ENCODE measurements at places on chromosomes 7 and 10.

DNA sequence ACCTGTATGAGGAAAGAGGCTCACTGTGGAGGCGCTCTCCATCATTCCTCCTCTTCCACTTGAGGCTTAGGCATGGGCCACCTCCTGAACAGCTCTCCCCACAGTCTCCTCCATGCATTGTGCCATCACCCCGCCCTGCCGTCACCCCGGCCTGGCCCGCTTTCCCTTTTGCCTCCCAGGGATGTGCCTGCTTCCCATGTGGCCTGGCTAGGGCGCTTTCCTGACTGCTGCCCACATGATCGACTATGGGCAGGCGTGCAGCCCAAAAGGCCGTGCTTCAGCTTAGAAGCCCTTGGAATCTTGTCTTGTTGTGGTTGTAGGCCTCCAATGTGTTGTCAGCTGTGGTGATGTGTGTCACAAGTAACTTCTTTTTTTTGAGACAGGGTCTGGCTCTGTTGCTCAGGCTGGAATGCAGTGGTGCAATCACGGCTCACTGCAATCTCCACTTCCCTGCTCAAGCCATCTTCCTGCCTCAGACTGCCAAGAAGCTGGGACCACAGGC lies 1.8 kb upstream of the ACTR3C start:
- DNase-seq: no peak

DNA sequence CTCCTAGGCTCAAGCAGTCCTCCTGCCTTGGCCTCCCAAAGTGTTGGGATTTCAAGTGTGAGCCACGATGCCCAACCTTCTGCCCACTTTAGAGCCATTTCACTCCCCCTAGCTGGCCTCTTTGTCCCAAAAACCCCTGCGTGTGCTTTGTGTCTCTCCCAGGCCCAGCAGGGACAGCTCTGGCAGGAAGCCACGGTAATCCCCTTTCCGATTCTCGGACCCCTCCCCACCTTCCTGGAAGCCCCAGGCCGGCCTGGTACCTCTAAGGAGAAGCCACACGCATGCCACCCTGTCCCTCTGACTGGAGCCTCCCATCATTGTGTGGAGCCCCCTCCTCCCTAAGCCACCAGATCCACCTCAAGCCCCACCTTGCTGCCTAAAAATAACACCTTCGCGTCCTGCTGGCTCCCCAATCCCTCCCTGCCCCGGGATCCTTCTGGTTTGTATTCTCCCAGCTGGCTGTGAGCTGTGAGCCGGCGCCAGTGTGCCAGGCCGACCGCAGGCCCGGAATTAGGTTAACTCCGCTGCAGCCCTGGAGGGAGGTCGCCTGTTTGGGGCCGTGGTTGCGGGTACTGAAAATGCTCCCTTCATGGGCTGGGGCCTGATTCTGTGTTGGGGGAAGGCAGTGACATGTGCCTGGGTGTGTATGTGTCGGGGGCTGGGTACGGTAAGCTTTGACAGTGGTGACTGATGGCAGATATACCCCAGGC lies 16.4 kb upstream of the SRRM3 start:
- peak; percentile 58 for DNase-seq

GRCh38 chr7:149147072-149147751 lies at the start of gene ZNF398:
Gene ZNF398, plus strand, starts transcription at chr7:149147453. Its CDS starts 290 bp downstream, at chr7:149147743.
- DNase-seq: no peak

DNA sequence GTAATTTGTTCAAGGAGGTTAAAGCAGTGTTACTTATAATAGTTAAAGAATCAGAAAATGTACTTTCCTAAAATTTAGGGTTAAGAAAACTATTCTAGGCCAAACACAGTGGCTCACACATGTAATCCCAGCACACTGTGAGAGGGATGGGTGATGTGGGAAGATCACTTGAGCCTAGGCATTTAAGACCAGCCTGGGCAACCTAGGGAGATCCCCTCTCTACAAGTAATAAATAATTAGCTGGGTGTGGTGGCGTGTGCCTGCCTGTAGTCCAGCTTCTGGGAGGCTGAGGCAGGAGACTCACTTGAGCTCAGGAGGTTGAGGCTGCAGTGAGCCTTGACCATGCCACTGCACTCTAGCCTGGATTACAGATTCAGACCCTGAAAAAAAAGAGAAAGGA lies 3.6 kb upstream of the STEAP2 start:
- DNase-seq: no peak

- DNase-seq: peak; percentile 11
These were observed 45.8 kb downstream of the THSD7A start for GRCh38 chr7:11786186-11786585.

DNA sequence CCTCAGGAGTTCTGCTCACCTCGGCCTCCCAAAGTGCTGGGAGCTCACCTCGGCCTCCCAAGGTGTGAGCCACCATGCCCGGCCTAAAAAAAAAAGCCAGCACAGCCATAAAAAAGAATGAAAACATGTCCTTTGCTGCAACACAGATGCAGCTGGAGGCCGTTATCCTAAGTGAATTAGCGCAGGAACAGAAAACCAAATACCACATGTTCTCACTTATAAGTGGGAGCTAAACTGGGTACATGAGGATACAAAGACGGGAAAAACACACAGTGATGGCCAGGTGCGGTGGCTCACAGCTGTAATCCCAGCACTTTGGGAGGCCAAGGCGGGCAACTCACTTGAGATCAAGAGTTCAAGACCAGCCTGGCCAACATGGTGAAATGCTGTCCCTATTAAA lies 20.9 kb downstream of the PSPH start:
- DNase-seq: no peak

- DNase-seq: no peak
These were observed 228.6 kb downstream of the FGFR2 start for GRCh38 chr10:121369616-121370015.

GRCh38 chr7:158329686-158330085 lies 257.9 kb downstream of the PTPRN2 start:
- no peak for DNase-seq

GRCh38 chr7:20998309-20998708 lies 211.6 kb upstream of the SP8 start:
- no peak for DNase-seq

DNA sequence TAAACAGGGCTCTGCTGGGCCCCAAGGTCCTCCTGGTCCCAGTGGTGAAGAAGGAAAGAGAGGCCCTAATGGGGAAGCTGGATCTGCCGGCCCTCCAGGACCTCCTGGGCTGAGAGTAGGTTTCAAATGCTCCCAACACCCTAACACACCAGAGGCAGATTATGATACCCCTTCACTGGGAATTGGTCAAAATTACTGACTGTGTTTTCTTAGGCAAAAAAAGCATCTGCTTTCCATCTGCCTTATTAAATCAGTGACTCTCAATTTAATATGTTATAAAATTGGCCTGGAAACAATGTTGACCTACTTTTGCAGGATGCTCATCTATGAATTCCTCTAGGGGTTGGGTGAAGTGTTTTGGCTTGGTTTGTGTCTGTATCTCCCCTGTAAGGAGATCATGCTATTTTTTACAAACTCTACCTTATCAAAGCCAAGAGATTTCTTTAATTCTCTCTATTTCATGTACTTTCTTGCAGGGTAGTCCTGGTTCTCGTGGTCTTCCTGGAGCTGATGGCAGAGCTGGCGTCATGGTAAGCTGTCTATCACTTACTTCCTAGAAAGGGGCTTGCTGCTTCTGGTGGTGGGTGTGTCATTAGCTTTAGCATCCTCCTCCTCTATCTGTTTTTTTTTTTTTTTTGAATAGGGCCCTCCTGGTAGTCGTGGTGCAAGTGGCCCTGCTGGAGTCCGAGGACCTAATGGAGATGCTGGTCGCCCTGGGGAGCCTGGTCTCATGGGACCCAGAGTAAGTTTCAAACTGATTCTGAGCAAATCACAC lies 15.9 kb downstream of the COL1A2 start:
- no peak for DNase-seq

- DNase-seq: peak; percentile 27
These were observed 27.0 kb downstream of the RAPGEF5 start for GRCh38 chr7:22329816-22330524.

- no peak for DNase-seq
These were observed 483.9 kb downstream of the HTR7 start for GRCh38 chr10:90373911-90374310.

DNA sequence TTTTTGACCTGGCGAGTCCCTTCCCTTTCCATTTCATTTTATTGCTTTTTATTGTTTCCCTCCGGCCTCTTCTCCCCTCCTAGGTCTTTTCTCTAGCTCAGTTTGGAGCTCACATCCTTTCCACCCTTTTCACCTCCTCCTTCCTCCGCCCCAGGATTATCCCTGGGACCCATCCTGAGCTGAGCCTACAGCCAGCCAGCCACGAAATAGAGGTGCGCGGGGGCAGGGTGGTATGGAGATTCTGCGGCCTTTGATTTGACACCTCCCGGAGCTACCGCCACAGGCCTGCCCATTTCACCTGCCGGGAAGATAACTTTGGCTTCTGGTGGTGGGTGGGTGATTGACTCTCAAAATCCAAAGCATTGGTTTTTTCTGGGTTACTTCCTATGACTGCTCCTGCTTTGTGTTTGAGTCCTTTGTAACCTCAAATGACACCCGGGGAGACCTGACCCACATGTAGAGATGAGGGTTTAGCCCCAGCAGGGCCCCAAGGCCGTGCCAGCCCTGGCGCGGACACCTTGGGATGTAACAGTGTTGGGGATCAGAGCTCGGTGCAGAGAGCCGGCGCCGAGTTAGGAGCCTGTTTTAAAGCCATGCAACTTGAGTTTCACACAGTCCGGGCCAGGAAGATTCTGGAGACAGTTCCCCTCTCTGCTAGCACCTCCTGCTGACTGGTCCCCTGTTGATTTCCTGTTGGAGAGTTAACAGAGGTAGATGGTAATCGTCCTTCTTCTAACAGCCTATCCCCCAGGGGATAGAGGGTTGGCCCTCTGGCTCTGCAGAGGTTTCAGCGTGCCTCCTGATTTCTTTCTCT lies 1.5 kb downstream of the DUSP5 start:
- no peak for DNase-seq

DNA sequence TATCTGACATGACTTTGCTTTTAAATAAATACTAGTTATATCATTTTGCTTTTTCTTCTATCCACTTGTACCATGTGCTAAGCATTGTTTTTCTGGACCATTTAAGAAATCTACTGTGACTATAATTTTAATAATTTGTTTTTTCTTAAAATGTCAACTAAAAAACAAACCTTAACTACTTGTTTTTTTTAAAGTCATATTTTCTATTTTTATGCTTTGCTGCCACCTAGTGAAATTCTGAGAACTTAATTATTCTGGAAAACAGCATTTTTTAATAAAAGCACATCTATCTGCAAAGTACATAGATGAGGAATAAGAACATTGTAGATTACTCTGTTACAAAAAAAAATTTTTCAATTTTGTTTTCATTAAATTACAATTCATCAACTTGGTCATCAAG lies 47.4 kb downstream of the ORC5 start:
- DNase-seq: peak; percentile 51

DNA sequence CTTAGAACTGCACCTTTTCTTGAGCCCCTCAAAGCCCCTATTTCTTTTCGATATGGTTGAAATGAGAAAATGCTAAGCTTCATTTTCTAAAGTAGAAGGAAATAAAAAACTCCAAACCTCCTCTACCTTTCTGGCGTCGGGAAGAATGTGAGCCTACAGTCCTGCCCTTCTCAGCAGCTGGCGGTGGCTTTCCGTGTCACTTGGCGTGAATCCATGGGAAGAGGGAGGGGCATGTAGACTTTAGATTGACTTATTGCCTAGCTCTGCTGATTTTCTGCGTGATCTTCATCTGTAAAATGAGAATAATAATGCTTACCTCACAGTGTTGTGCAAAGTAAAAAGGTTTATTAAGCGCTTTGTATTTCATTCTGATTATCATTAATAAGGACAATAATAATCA lies 35.0 kb downstream of the PRR15 start:
- no peak for DNase-seq

GRCh38 chr10:65413001-65413400 lies 1512.8 kb upstream of the LRRTM3 start:
- DNase-seq: peak; percentile 64

DNA sequence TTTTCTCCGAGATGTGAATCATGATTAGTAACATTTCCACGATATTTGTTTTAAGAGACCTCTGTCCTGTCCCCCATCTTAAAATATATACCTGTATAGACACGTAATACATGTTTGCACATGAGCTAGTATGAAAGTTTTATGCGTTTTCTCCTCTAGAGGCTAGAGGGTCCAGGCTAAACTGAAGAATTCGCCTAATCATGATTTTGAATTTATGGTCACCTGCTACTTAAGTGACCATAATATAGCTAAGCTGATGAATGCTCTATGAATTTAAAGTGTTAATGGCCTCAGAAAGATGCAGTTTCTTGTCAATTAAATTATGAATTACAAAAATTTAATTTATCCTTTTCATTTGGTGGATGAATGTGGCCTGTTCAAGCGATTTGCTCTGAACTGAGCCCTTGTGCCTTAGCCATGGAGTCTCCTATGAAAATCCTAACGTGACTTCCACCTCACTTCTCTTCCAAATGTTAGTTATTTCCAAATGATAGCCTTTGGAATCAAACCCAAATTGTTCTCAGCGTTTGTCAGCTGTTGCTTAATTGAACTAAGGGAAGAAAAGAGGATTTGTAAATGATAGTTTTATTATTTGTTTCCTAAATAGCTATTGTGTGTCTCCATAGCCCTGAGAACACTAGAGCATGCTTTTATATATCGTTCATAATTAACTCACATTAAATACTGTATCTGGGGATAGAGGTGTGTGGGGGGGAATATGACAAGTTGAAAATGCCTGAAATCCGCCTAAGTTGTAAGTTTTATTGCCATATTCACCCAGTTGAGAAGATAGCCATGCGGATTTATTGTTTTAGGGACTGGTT lies 2.3 kb downstream of the CELF2 start:
- DNase-seq: peak; percentile 48

GRCh38 chr10:91220954-91221675 lies 652 bp downstream of the PCGF5 start:
- peak; percentile 6 for DNase-seq

DNA sequence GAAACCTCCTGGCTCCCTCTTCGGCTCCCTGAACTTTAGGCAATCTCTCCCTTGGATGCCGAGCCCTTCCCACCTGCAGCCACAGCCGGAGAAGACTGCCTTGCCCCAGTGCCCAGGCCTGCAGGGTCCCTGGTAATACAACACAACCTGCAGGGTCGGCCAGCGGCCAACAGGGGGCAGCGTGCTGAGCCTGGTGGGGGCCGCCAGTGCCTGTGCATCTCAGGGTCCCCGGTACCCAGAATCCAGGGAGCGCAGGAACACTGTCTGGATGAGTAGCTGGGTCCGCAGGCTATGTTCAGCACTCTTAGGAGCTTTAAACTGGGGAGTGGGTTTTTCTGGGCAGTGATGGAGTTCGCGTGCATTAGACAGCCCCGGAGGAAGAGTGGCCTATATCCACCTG lies 17.5 kb upstream of the C10orf71 start:
- DNase-seq: no peak

DNA sequence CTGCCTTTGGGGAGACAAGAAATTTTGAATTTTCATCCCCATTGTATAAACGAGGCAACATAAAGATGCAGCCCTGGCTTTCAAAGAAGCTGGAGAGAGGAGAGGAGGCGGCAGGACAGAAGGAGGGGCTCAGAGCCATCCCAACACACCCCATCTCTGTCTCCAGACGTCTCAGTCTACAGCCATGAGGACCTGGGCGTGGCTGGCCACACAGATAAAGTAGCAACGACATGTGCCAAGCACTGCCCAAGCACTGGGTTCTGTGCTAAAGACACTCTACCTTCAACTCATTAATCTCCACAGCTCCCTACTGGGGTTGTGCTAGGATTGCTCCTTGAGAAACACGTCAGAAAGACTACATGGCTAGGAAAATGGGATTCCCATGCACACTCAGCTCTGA lies 65.2 kb downstream of the DLG5 start:
- DNase-seq: no peak
